CD14-positive monocyte (primary cell): ENCODE measurements at places on chromosomes 2 and 18.

DNA sequence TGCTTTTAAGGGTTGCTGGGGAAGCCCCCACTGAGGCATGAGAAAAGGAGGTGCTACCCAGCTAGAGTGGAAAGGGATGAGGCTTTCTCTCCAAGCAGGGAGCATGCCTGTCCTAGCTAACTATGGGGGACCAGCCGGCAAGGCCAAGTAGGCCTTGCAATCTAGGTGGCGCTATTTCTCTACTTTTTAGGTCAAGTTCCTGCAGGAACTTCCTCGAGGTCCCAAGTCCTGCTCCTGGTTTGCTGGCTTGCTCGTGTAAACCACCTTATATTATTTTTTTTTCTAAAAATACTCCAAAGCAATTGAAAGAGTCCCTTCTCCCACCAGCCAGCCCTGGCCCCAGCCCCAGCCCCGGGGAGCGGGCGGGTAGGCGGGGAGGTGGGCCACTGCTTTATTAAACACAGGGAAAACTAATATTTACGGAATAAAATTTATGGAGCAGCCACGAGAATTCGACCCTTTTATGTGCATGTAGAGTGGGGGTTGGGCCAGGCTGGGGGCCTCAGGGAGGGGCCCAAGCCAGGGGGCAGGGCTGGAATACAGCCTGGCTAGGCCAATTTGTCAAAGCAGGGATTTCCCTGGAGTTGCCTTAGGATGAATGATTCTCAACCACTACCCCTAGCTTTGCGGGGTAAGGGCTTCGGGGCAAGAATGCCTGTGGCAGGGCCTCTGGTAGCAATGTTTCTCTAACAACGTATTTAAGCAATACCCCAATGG, 12.8 kb upstream of the IHH start:
- DNase-seq, result peak; percentile 38

DNA sequence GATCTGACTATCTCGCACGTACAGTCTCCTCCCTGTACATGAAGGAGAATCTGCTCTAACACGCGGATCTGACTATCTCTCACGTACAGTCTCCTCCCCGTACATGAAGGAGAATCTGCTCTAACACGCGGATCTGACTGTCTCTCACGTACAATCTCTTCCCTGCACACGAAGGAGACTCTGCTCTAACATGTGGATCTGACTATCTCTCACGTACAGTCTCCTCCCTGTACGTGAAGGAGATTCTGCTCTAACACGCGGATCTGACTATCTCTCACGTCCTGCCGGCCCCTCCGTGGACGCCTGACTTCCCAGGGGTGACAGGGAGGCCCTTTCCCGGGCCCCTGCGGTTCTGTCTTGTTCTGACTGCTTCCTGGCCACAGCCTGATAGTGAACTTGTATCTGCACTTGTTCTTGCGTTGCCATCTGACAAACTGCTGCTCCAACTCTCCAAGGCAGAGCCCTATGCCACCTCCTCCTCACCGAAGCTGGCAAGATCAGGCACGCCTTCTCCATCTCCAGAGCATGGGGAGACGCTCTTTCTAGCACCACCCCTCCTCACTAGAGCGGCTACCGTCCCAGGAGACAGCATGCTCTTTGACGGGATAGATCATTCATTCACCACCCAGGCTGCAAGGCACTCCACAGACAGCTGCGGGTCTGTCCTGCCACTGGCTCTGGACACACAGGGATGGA, 238.6 kb downstream of the TWIST2 start:
- no peak for DNase-seq

DNA sequence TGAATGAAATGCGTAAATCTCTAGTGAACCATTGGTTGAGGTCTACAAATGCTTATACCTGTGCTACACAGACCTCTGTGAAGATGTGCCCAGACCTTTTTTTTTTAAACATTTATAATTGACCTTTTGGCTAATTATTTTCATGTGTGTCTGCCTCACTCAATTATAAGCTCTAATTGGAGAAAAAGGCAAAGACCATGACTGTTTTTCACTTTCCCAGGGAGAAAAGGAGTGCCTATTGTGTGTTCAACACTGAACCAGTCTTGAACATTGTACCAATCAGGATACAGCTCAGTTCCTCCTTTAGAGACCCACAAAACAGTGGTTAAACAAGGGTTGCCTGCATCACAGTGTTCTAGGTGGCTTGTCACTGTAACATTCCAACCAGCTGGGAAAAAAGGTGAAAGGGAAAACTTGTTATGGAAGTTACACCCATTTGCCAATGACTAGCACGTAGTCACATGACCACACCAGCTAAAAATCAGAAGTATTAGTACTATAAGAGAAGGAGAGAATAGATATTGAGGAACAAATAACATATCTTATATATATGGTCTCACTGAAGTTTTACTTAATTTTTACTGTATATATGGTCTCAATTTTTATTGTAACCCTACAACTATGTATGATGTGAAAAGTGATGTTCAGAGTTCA, 13.4 kb downstream of the TANK start:
- DNase-seq, result no peak

DNA sequence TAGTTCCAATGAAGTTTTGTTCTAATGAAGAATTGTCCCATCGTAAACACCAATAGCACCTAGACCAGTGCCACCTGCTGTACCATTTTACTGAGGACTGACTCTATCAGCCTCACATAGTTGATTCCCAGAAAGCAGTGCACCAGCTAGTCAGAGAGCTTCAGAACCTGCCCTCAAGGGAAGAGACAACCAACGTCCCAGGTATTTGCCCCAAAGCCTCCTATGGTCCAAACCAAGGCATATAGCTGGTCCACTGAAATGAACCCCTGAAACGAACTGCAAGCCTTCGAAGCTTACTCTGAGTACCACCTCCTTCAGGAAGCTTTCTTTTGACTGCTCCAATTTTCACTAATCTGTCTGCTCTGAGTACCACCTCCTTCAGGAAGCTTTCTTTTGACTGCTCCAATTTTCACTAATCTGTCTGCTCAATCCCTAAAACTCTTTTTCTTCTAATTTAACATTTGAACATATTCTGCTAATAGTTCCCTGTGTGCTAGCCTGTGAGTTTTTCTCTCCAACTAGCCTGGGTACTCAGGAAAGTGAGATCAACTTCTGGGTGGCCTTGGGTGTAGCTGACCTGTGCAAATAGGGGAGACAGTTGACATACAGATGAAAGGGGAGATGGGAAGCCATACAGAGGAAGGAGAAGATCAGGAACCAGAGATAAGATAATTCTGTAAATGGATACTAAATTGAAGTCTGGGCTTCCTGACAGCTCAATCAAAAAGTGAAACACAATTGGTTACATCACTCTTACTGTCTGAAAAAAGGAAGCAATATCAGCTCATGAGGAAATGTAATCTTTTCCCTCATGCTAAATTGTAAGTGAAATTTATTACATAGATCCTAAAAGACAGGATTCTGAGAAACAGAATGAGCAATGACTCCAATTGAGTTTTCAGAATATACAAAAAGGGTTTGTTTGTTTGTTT, 33.5 kb upstream of the EML4 start:
- DNase-seq, result peak; percentile 72

DNA sequence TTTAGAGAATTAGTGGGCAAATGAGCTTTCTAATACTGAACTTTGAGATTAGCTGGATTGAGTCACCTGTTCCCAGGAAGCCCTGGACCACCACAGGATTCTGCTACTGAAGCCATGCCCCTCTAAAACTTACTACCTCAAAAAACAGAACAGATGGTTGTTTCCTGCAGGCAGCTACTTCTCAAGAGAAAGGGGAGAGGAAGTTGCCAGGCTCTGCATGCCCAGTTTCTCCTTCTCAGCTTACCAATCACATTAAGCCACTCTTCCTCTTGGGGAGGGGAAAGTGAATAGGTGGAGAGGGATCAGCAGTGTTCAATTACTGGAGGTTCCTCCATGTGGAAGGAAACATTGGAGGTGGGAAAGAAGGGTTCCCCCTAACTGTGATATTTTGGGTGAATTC, 24.9 kb upstream of the C1GALT1C1L start:
- no peak for DNase-seq

GRCh38 chr2:44836174-44836573, 105.3 kb upstream of the SIX3 start:
- no peak for DNase-seq

GRCh38 chr2:317501-318424, 29.9 kb upstream of the ALKAL2 start:
- DNase-seq, result no peak

GRCh38 chr2:29115797-29116781, 874 bp downstream of the CLIP4 start:
- peak; percentile 85 for DNase-seq

DNA sequence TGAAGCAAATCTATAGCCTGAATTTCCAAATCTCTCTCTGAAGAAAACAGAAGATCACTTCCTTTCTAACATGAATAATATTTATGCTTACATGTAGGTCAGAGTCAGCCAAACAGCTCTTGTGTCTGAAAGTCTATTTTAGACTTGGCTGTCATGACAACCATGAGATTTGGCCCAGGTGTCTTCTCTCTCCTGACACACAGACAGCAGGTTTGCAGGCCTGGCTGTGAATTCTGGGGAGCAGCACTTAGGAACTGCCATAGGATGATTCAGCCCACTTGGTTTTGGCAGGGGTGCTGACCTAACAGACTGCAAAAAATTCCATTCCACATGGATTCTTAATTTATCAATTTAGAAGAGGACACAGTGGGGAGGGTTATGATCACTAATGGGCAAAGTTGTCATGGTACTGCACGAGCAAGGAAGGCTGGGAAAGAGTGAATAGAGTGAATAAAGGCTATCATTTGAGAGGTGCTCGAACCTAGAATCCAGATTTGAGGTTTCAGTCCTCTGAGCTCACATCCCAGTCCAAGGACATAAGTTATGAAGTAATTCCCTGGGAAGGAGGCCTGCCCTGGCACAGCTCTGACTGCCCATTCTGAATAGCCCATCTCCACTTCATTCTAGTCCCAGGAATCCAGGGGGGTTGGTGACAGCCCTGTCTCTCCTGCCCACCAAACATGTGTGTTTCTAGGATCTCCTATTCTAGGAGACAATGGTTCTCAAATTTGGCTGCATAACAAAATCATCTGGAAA, 453.9 kb upstream of the TRIB2 start:
- DNase-seq, result no peak

DNA sequence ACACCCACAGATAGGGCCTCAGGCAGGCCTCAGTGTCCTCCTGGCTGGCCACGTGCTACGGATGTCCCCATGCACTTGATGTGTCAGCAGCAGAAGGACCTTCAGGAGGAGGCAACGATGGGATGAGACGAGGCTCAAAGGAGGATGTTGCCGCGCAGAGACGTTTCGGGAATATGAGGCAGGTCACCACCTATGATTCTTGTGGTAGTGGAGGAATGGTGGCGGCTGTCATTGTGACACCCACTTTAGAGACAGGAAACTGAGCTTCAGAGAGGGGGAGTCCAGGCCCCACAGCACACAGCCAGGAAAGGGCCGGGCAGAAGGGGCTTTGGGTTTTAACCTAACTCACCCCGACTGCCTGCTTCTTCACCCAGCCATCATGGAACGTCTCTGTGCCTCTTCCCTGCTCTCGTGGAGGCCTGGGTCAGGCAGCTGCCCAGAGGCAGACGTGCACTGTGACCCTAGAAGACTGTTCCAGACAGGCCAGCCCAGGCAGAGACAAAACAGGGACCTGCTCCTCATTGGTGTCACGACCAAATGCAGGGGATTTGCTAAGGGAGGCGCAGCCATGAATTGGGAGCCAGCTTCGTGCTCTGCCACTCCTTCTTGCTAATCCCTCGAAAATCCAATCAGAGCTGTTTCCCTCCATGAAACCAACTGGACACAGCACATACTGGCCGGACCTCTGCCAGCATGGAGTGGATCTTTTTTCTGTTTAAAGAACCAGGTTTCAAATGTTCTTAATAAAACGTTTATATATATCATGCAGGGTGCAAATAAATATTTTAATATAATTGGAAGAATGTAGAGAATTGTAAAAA, 169.2 kb downstream of the ASB1 start:
- DNase-seq, result no peak

- DNase-seq, result no peak
Measured at GRCh38 chr2:186498834-186499233, 12.8 kb downstream of the ZC3H15 start.

GRCh38 chr18:51498085-51498855, 300.8 kb upstream of the MEX3C start:
- DNase-seq, result no peak

DNA sequence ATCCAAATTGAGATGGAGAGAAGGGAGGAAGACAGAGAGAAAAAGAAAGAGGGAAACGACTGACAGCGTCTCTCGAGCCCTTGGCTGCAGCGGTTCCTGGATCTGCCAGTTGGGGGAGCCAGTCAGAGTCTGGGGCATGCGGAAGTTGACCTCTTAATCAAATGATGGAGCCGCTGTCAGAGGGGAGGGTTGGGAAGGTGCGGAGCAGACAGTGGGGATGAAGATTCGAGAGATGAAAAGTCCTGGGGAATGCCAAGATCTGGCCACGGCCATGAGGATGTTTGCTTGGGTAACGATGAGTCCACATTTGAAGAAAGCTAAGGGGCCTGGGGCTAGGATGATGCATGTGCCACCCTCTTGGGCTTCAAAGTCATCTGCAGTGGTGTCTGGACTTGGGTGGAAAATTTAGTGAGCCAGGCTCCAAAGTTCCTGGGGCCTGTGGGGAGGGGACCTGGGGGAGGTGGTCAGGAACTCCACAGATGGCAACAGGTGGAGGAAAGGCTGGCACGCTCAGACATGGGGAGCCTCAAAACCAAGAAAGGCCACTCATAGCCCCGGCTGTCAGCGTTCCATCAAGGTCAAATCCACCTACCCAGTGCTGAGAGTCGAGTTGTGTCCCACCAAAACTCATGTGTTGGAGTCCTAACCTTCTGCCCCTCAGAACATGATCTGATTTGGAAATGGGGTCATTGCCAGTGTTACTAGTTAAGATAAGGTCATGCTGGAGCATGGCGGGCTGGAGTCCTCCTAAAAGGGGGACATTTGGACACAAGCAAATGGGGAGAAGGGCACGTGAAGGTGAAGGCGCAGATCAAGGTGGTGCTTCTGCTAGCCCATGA, 200.1 kb downstream of the NDUFA10 start:
- DNase-seq, result no peak

DNA sequence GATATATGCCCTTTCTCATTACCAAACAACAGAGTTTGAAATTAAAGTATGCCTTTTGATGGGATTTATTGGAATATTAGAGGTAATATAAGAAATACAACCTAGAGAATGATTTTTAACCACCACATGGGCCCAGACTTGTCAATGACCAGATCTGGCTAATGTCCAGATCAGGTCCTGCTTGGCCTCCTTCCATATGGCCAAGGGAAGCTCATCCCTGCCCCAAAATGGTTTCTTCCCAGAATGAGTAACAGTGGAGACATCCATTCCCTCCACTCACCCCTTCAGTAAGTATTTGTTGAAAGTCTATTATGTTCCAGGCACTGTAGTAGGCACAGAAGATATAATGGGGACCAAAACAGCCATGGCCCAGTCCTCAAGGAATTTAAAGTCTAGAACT, 54.9 kb downstream of the ANTXR1 start:
- DNase-seq, result no peak

DNA sequence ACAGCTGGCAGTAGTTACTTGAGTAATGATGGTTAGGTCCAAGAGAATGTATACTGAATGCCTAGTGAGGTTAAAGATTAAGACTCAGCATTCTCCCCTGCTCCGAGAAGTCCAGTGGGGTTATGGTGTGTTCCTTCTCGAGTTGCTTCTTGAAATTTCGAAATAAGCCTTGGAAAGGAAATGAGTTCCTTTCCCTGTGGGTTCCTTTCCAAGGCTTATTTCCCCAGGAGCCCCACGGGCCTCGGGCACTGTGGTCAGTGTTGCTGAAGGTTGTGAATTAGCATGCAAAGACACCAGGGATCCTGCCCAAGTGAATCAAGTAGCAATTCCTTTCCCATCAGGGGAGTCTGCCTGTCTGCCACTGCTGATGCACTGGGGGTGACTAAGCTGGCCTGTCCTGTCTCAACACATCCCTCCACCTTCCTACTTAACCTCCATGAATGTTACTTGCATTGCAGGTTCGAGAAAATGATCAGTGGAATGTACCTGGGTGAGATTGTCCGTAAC, 53.6 kb downstream of the HK2 start:
- no peak for DNase-seq

GRCh38 chr18:70139138-70139537, 66.3 kb downstream of the RTTN start:
- no peak for DNase-seq
